Stimulated activated CD4-positive, alpha-beta T cell treated with anti-CD3 and anti-CD28 coated beads, TNF-alpha, amount 100 ng/mL, for 4 hours (primary cell): ENCODE measurements at places on chromosomes 3 and 15.

DNA sequence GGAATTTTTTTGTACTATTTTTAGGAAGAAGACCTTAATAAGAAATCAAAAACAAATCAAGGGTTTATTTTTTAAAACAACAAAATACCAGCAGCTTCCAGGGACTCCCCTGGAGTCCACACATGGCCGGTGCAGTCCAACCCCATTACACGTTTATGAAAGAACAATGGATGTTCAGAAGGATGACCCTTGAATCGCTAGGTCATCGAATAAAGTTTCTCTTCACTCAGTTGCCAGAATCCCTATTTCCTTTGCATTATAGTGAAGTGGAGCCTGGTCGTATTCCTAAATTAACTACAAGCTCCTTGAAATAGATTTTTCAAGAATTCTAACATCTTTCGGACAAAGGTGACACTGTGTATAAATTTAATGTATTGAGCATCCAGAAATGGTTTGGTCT, 95.1 kb downstream of the BDH1 start:
- no peak for DNase-seq

GRCh38 chr3:195086341-195086740, 184.6 kb downstream of the XXYLT1 start:
- no peak for DNase-seq

- DNase-seq: no peak
These were observed 180.9 kb upstream of the TBL1XR1 start for GRCh38 chr3:177378168-177378567.

- DNase-seq: no peak
These were observed 534.6 kb upstream of the ATP11B start for GRCh38 chr3:182258538-182259177.

- DNase-seq: no peak
These were observed 58.3 kb upstream of the HES1 start for GRCh38 chr3:194077602-194078001.

DNA sequence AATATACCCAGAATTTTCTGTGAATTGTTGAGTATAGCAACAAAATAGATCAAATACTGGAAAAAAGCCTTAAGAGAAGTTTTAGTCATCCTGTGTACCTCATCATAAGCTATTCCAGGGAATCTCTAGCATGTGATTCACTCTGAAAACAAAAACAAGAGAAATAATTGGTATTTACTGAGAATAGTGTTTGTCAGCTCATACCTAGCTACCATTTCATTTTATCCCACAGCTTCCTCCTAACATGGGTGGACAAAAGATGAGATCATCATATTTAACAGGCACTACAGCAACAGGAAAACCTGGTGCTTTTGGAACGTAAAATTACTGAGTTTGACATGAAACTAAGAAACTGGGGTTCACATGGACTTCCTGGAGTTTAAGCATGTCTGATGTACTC, 753.5 kb upstream of the NECTIN3 start:
- no peak for DNase-seq

- DNase-seq: no peak
These were observed 749.1 kb downstream of the ROBO1 start for GRCh38 chr3:79018671-79019136.

DNA sequence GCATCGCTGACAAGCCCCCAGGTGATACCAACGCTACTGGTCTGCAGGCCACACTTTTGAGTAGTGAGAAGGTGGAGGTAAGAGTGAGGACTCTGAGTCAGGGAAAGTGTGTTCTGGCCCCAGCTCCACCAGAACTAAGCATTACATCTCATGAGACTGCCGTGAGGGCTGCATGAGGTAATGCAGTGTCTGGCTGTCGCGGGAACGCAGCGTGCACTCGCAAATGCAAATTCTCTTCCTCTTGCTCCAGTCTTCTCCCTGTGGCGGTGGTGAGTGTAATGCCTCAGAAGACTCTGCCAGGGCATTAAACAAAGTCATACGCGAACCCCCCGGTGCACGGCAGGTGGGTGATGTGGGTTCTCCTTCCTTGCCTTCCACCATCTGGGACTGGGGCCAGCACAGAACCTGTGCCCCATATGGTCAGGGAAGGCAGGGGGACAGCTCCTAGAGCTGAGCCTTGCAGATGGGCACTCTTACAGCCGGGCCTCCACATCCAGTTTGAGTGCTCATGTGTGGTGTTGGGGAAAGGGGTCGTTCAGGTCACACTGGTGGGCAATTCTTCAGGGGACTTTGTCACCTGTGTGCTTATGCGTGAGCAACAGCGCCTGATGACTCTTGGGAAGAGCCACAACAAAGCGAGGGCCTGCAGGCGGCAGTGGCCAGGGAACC, 175.8 kb downstream of the XXYLT1 start:
- no peak for DNase-seq

DNA sequence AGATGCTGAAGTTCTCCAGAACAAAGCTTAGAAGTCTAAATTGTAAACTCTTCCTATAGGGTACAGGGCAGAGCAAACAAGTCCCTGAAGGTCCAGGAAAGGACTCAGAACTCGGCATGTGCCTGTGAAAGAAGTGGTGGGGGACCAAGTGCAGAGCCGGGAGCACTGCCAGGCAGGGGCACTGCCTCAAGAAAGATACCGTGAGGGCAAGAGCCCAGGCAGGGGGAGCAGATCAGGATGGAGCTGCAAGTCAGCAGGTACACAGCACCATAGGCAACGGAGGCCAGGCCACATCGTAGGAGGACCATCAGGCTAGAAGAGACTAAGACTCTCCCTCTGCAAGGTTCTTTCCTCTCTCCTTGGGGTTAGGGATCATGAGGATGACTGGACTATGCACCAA, 191.6 kb downstream of the OSBPL10 start:
- DNase-seq: no peak

- peak; percentile 16 for DNase-seq
These were observed at the start of gene BDH1 for GRCh38 chr3:197555281-197556261. BDH1 (minus strand) TSS chr3:197555968; CDS start chr3:197546443, 9,525 bp downstream.

GRCh38 chr3:186990878-186991308, 60.6 kb downstream of the ST6GAL1 start:
- DNase-seq: no peak

GRCh38 chr15:31262901-31263671, 63.5 kb upstream of the KLF13 start:
- DNase-seq: no peak

DNA sequence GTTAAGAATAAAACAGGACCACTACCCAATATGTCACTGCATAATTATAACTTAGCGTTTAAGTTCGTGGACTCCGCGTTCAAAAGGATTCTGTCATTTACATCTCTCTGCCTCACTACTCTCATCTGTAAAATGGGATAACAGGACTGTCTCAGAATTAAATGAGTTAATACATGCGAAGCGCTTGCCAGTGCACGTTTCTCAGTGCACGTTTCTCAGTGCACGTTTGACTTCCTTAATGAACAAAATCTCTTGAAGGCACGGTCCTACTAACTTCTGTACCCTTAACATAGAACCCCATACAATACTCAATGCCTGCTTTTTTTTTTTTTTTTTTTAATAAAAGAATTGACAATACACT, 499 bp downstream of the RABL3 start:
- no peak for DNase-seq

- no peak for DNase-seq
These were observed 50.9 kb downstream of the C3orf20 start for GRCh38 chr3:14725564-14726440.

DNA sequence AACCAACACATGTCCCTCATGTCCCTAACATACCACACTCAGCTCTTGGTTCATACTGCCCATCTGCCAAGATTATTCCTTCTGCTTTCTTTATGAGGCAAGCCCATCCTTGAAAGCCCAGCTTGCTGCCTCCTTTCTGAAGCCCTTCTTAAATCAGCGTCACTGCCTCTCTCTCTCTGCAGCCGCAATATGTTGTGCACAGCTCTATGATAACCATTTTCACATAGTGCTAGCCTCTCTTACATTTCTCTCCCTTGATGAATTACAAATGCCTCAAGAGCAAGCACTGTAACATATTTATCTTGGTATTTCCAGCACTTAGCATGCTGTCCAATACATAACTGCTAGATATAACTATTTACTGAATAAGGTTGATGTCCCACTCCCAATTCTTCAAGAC, 86.5 kb downstream of the TNIK start:
- no peak for DNase-seq

- no peak for DNase-seq
These were observed 35.9 kb downstream of the CCK start for GRCh38 chr3:42229942-42230688.

- DNase-seq: no peak
These were observed 646.5 kb downstream of the MCTP2 start for GRCh38 chr15:94877833-94878232.

GRCh38 chr3:13110678-13111116, 37.5 kb upstream of the IQSEC1 start:
- no peak for DNase-seq

- DNase-seq: no peak
These were observed 130.2 kb downstream of the IL1RAP start for GRCh38 chr3:190644035-190644434.

DNA sequence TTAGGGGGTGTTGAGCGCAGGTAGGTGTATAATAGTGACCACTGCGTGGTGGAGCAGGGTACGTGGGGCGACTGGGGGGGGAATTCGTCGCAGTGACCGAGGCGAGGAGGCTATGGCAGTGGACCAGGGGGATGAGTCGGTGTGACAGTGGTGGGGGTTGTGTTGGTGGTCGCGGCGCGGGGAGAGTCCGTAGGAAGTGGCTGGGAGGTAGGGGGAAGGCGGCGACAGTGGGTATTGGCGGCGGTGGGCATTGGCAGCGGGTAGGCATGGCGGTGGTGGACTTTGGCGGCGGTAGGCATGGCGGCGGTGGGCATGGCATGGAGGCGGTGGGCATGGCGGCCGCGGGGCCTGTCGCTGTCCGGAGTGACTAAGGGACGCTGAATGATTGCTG, 739 bp downstream of the SNRPN start:
- DNase-seq: no peak

- DNase-seq: no peak
These were observed 43.2 kb upstream of the PPP4R2 start for GRCh38 chr3:72953325-72953956.

- no peak for DNase-seq
These were observed 38.3 kb upstream of the ARHGEF3 start for GRCh38 chr3:56839784-56840715.

GRCh38 chr15:50819344-50819743, 53.8 kb upstream of the SPPL2A start:
- no peak for DNase-seq

- DNase-seq: no peak
These were observed 33.5 kb upstream of the SPATA12 start for GRCh38 chr3:57026944-57027343.

DNA sequence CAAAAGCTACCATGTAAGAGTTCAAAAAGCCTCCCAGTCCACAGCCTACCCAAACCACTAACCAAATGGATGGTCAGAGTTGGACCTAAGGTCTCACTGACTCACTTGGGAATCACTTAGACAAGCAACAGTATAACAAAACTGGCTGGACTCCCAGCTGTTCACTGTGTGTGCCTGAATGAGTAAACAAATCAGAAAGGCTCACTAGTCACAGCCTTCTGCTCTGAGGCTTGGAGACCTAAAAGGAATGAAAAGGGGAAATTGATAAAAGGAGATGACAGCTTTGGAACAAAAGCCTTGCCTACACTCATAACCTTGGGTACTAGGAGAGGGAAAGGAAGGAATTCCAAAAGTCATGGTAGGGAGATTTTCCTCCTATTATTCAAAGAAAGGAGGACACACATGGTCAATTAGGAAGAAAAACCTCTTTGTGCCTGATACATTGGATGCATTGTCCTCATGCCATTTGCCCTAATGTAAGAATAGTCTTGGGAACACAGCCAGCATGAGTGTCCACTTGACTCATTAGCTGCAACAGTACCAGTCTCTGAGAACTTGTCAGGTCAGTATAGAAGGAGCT, 92.3 kb downstream of the FRMD5 start:
- DNase-seq: no peak

- DNase-seq: peak; percentile 53
These were observed 10.4 kb downstream of the WDR82 start for GRCh38 chr3:52268036-52268435.

DNA sequence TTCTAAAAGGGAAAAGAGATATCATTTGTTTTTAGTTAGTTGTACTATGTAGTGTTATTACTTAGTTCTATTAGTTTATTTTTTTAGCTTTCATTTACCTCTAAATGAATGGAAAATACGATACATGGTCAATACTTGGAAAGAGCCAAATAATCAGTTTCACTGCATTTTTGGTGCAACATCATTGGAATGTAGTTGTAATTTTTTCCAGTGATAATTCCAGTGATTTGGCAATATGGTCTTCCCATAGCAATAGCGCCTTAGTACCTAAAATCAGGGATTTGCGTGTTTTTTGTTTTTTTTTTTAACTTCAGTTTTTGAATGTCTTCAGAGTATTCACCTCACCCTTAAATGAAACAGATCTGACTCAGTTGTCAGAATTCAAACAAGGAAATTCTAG, 41.8 kb downstream of the RAB8B start:
- no peak for DNase-seq

- no peak for DNase-seq
These were observed 137.1 kb upstream of the THBS1 start for GRCh38 chr15:39443659-39444219.

GRCh38 chr3:63296249-63296648, 18.1 kb downstream of the SYNPR start:
- DNase-seq: no peak

DNA sequence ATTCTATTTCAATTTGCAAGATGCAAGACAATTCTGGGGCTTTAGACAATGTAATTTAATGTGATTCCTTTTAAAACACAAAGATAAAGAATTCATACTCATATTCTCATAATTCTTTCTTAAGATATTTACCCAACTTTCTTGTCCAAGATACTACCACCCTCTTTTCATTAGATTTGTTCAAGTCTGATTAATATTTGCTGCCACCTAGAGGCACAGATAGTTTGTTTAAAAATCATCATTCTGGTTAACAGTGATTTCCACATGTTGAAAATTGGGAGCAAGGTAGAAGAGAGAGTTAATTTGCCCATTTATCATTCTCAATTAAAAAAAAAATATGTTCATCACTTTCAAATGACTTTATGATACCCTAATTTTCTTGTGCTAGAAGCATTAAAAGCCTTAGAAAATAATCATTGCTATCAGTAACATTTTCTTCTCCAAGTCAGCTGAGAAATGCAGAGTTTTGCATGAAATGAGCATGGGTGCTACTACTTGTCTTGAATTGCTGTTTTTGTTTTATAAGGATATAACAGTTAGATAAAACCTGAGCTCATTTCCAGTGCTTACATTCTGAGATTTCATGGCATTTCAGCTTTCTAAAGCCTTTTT, 11.6 kb downstream of the TAMM41 start:
- no peak for DNase-seq

GRCh38 chr15:96345560-96346399, 15.3 kb downstream of the NR2F2 start:
- DNase-seq: no peak
